Breast epithelium (tissue), 4 donors: ENCODE measurements at places on chromosomes 1 and 21.
A peak's percentile ranks its signal among the peaks of the same experiment; 100 is the strongest.

- no peak for DNase-seq
Measured at GRCh38 chr1:10890491-10891071, 94.1 kb upstream of the CASZ1 start.

DNA sequence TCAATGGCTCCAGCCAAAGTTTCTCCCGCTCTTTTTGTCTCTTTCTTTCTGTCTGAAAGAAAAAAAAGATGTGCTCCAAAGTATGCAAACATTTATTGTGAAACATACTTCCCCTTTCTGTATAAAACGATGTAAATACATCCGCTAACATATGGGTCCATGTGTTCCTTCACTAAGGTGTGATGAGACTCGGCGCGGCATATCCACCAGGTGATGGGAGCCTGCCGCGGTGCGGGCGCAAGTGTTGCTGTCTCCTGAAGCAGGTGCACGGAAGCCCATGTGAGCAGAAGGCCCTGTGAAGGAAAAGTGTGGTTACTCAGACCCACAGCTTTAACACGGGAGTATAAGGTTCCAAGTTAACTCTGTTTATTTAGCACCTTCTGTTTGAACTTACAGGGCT lies 466.6 kb upstream of the C1orf87 start:
- DNase-seq = no peak

- no peak for DNase-seq
Measured at GRCh38 chr21:45804809-45805313, 161.3 kb downstream of the PCBP3 start.

DNA sequence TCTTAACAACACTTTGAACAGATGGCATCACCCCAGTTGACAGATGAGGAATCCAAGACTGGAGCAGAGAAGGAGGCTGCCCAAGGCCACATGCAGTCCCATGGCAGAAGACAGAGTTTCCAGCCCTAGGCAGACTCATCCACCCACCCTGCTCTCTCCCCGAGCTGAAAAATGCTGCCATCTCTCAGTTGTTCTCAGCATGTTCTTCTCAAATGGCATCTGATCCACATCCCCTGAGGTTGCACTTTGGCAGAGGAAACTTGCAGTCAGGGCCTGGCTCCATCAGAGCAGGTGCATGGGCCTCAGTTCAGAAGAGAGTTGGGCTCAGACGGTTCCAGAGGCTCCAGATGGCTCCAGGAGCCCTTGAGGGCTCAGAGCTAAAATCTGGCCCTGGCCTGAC lies 709.4 kb downstream of the MATN1 start:
- no peak for DNase-seq

GRCh38 chr1:233004451-233004850 lies 54.0 kb downstream of the NTPCR start:
- no peak for DNase-seq

GRCh38 chr1:43073490-43074230 lies 98.4 kb downstream of the EBNA1BP2 start:
- DNase-seq = peak; percentile 68

DNA sequence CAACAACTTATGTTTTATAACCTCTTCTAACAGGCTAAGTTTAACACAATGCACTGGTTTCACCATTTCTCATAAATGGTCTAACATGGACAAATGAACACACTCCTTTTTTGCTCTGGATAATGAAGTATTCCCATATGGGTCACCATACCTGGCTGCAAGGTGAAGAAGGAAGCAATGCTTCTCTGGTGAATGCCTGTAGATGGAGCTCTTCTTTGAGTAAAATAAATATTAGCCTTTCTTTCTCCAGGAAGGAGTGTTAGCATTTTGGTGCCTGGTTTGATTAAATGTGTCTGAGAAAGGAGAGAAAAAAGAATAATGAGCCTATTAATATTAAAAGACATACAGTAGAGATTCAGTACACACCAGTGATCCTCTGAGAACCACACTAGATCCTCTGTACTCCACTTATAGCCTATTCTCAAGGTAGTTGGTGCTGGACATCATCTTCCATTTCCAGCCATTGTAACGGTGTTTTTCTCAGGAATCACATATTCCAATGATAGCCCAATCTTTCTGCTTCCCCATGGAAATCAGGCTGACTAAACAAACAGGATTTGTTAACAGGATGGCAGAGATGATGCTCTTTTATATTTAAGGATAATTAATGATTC lies 17.6 kb downstream of the MTFR1L start:
- DNase-seq = no peak

- no peak for DNase-seq
Measured at GRCh38 chr1:110647254-110647891, 27.4 kb downstream of the KCNA3 start.

DNA sequence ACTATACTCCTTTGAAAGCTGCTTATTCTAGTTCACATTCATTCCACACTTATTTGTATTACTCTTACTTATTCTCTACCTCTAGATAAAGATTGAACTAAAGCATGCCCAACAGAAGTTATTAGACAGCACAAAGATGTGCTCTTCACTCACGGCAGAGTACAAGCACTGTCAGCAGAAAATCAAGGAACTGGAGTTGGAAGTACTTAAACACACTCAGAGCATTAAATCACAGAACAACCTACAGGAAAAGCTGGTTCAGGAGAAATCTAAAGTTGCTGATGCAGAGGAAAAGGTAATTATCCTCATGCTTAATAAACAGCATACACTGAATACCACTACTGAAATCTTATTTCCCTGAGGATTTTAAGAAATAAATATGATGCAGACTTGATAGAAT lies 81.3 kb upstream of the PPIH start:
- no peak for DNase-seq

DNA sequence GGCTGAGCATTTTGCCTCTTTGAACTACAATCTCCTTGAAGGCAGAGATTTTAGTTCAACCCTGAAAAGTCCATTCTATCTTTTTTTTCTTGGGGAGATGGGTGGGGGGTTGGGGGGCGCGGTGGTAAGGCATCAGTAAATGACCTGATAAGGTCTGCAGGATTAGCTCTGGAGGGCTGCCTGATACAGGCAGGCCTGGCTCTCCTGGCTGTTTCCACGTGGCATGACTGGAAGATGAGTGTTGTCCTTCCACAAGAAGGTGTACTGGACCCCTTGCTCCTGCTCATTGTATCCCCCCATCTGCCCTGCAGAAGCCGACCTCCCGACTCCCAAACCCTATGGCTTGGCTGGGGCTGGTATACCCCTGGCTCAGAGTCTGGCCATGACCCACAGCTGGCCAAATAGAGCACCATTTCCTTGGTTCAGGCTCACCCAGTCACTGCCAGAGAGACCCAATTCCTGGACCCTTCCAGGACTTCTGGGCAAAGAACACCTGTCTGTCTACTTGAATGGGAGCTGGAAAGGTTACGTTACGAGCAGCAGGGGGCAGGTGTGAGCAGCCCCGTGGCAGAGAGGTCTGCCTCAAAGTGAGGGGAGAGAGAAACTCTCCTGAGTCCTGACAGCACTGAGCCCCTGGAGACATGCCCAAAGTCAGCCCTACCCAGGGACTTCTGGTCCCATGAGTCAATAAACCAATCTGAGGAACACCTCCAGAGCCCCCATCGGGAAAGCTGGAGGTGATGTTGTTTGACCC lies 17.0 kb downstream of the DHRS3 start:
- DNase-seq = no peak

GRCh38 chr1:43009274-43009673 lies 50.6 kb upstream of the SLC2A1 start:
- DNase-seq = no peak
